ENCODE measurements at places on chromosomes 6 and 20.
A peak's percentile ranks its signal among the peaks of the same experiment; 100 is the strongest.

DNA sequence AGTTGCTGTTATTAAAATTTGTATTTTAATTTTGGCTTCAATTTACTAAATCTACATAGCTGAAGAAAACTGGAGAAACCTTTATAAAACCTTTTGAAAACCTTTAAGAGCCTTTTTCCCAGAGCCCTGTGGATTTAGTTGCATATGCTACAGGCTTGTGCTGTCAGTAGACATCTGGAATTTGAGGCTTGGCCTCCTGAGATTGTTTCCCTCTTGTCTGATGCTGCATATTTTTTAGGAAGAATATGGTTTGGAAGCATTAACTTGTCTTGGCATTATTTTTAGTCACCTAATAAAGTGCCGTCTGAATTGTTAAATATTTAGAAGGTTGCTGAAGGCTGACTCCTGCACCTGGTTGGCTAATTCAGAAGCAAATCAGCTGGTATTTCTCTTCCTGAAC is 369.4 kb downstream of the UTRN start:
- DNase-seq = no peak

DNA sequence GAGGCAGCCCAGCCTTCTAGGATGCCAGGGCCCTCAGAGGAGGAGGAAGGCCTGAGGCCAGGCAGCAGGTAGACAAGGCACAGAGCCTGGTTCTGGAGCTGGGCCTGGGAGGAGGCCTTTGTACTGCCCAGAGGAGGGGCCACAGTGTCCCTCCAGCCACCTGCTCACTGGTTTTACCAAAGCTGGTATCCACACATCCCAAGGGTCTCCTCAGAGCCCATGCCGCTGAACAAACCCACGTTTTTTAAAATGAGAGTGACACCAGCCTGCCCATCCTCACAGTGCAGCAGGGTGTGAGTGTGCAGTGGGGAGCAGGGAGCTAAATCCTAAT is 162.7 kb downstream of the LY86 start:
- DNase-seq = no peak

DNA sequence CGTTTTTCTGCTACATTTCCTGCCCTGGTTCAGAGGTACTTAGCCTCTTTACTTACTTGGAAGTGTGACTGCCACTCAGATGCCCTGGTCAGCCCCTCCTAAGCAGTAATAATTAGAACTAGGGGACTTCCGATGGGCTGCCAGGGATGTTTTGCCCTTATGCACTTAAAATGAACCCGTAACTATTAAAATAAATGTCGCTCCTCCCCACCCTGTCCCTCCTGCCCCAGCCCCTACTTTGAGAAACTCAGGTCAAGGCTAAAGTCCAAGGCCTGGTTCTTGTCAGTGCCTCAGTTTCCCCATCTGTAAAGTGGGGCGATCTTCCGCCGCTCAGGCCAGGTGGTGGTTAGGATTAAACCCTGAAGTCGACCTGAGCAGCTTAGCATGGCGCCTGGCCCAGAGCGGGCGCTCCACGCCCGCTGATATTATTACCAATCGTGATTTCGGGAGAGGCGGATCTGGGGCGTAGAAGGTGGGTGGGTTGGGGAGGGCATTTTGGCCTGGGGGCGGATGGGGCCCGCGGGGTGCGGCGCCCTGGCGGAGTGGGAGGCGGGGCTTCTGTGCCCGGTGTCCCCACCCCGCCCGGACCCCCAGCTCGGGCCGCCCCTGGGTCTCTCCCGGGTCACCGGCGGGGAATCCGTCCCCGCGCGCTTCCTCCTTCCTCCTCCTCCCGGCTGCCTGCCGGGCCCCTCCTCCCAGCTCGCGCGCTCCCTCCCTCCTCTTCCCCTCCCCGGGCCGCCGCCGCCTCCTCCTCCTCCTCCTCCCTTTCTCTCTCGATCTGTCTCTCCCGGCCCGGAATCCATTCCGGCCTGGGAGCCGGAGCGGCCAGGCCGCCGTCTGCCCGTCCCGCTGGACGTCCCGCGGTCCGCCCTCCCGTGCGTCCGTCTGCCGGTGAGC is at the start of gene SRC:
SRC (plus strand) TSS at position 802 of the 897 bp plus-strand sequence. CDS start 38,014 bp downstream, outside the sequence.
- DNase-seq = peak; percentile 68

DNA sequence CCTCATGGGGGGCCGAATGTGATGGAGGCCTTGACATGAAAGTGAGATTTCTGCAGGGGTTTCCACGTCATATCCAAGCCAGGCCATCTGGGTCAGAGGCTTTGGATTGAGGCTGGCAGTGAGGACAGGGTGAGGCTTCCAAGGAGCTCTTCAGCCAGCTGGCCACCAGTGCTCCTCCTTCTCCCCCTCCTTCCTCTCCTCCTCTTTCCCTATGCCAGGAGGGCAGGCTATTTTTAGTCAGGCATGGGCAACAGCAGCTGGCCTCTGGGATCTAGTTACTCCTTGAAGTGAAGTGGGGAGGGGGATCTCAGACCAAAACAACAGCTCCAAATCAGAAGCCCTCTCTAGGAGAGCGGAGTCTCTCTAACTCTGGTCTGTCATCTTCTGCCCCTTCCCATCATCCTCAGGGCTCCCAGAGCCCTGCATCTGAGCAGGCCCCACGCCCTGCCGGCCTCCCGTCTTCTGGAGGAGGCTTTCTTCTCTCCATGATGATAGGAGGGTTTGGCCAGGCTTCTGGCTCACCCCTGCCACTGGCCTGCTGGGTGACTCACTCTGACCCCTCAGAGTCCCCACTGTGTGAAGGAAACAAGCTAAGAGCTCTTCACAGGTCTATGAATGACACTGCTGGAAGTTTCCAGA is 612 bp downstream of the TNNC2 start:
- no peak for DNase-seq

DNA sequence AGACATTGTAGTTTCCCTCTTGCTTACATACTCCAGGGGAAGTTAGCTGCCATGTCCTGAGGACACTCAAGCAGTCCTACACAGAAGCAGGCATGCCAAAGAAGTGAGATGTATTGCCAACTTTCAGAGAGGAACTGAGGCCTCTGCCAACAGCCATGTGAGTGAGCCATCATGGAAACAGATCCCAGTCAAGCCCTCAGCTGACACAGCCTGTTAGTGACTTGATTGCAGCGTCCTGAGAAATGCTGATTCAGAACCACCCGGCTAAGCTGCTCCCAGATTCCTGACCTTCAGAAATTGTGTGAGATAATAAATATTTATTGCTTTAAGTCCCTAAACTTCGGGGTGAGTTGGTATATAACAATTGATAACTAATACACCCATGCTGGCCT is 38.1 kb downstream of the GSTA2 start:
- DNase-seq = no peak

DNA sequence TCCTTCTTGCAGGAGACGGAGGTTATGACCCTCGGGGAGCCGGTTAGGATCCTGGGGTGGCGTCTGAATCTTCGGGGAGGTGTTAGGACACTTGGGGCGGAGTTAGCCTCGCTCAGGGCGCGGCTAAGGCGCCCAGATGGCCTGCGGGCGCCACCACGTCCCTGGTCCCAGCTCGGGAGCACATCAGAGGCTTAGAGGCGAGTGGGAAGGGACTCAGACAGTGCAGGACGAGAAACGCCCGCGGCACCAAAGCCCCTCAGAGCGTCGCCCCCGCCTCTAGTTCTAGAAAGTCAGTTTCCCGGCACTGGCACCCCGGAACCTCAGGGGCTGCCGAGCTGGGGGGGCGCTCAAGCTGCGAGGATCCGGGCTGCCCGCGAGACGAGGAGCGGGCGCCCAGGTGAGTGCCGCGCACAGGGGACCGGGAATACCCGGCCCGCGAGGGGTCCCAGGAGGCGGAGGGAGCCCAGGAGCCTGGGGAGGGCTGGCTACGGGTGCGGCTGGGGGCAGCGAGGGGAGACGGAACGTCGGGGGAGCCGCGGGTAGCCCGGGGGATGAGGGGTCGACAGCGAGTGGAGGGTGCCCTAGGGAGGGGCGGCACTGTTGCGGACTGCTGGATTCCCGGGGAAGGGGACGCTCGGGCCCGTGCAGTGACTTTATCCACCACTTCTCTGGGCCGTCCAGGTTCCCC is at the start of gene HCK:
HCK (plus strand) TSS at position 153 of the 688 bp plus-strand sequence.
- DNase-seq = no peak

GRCh38 chr6:1191141-1191630 is 120.7 kb upstream of the FOXQ1 start:
- DNase-seq = no peak

GRCh38 chr6:19734519-19734918 is 102.7 kb upstream of the ID4 start:
- no peak for DNase-seq
